ENCODE measurements at places on chromosomes 11 and 22. TPM values are rescaled to one million over a fixed set of nuclear protein-coding genes. Genes with fewer than 3 reads are reported as not detected.

GRCh38 chr11:84437071-84437980, 1151.2 kb upstream of the CCDC90B start:
- peak; percentile 66 for DNase-seq

- DNase-seq = no peak
Observed at GRCh38 chr11:114200351-114201133, 95.7 kb upstream of the NNMT start.

GRCh38 chr11:94305146-94305545, 766 bp downstream of the IZUMO1R start:
- DNase-seq = no peak

- DNase-seq = peak; percentile 57
Observed at GRCh38 chr11:1482581-1483444, 3.8 kb downstream of the MOB2 start.

The PGA5 gene
- total RNA-seq = 0.95 TPM

- no peak for DNase-seq
Observed at GRCh38 chr22:37917874-37918548, 11.9 kb downstream of the MICALL1 start.

DNA sequence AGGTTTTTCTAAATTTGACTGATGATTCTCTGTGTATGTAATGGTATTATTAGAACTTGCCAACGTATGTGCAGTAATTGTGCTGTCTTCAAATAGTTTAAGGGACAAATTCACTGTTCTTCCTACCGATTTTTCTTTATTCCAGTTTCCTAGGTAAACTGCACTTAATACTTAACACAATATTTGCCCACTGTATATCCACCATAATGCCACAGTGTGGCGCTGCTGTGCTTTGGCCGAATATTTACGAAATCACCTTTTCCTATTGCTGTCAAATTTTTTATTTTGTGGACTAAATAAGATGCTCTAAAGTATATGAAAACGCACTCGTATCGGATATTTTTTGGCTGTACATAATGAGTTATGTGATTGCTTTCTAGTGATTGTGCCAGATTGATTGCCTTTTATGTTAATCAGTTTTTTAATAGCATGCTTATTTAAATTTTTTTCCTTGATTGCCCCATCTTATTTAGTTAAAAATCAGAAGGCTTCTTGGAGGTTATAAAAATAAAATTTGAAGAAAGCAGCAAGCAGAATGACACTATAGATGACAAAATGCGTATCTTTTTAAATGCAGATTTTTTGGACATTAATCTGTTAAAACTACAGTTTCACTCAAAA, 10.5 kb downstream of the AASDHPPT start:
- no peak for DNase-seq

The FXYD6 gene
- total RNA-seq = 41.2 TPM

The GLYATL1 gene
- not detected for total RNA-seq
